Right cardiac atrium (tissue), 5 donors: ENCODE measurements at places on chromosomes 16 and 17.

DNA sequence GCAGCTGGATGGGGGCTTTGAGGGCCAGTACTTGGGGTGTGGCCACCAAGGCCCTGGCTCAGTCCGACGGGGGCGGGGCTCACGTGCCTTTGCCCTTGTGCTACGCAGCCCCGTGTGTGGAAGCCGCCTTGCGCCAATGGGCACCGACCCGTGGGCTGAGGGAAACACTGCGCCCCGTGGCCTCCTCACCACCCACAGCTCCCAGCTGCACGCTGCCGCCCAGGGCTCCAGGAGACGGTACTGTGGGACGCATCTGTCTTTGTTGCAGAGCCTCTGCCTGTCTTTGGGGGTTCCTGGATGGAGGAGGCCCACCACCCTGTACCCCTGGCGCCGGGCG is 7.6 kb downstream of the CDH15 start:
- DNase-seq: no peak

DNA sequence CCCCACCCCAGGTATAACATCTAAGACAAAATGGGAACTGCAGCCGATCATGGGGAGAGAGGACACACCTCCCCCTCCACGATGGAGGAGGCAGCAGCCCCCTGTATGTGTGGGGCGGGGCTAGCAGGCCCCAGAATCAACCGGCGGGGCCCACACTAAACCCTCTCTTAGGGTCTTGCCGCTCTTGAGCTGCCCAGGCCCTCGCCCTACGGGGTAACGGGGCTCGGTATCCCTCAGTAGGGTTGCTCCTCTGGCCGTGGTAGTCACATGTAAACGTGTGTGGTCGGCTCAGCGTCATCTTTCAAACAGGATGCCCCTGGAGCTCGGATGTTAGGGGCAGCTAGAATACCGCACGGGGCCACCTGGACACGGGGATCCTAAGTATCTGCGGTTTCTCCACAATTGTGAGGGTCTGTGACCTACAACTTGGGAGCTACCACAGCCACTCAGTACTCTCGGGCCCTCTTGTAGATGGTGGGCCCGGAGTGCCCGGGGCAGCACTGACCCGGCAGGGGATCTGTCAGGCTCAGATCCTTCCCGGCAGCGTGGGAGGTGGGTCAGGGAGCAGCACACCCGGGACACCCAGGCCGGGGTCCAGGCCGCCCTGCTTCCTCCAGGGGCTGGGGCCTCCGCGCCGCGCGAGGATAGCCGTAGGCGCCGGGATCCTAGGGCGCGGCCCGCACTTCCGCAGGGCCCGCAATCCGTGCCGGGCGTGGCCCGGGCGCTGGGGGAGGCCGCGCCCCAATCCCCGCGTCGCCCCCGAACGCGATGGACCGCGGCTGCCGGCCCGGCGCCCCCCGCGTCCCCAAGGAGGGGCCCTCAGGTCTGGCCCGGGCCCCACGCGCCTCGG is 781 bp downstream of the ARHGDIA start:
- DNase-seq: peak; percentile 83

DNA sequence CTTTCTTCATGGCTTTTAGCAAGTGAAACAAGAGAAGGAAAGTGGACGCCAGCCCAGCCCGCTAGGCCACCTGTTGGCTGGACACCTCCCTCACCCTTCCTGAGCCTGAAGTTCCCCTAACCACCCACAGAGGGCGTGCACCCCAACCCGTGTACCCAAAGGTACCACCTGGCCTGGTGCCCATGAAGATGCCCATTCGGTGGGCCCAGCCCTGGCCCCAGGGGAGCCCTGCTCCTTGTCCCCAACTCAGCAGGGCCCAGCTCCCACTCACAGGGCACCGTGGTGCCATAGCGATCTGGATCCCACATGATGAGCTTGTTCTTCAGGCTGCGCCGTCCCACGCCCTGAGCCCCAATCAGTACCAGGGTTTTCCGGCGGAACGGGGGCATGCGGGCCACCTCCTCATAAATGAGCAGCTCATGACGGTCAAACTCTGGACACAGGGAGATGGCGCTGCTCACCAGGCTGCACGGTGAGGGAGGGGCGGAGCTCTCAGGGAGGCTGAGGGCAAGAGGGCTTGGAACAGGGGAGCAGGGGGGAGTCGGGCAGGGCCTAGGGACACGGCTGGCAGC is 26.8 kb downstream of the MPP2 start:
- DNase-seq: peak; percentile 70

DNA sequence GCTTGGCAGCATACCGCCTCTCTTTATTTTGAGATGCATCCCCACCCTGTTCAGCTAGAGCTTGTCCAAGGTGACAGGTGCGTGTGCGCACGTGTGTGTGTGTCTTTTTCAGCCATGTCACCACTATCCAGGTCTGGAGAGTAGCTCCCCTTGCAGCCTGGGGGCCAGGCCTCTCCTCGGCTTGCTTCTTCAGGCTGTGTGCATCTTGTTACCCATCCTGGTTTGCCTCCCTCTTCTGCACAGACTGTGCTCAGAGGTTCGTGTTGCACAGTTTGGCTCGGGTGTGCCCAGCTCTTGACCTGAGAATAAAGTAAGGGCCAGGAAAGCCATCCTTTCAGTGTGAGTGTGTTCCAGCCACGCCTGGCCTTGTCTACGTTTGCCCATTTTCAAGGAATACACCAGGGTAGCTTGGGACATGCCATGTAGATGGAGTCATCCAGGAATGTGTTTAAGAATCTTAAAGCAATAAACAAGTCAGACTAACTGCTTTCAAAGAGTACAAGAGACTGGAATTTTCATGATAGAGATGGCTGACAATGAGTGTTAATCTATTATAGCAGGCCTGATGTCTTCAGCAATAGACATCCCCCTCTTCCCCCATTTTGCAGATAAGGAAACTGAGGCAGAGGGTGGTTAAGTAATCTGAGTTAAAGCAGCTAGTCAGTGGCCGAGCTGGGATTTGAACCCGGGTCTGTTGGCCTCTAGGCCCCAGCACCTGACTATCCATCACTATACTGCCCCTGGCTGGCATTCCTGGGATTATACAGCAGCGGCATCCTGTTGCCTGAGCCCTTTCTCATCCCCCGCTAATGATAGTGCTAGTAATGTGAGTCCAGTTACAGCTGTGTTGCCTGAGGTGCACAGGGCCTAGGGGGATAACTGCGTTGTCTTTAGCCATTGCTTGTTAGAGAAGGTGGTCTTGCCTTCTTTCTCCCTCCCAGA is 77.9 kb downstream of the KSR1 start:
- DNase-seq: no peak

- DNase-seq: no peak
Observed at GRCh38 chr17:65231662-65232335, 94.6 kb downstream of the RGS9 start.

- DNase-seq: no peak
Observed at GRCh38 chr17:10661437-10661836, 4.3 kb upstream of the MYH3 start.

DNA sequence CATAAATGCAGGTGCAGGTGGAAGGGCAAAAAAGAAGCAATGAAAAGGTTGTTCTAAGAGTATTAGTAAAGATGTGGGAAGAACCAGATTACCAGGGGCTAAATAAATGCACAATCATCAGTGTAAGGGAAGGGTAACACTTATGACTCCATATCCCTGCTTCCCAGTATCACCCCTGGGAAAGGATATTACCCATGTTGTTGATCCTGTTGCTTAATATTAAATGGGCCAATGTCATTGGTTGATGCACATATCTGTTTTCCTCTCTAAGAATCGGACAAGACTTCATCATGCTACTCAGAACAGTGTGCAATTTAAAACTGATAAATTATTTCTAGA is 34.7 kb upstream of the ABCA6 start:
- no peak for DNase-seq

- no peak for DNase-seq
Observed at GRCh38 chr17:77359236-77359635, 218.5 kb downstream of the SEC14L1 start.

DNA sequence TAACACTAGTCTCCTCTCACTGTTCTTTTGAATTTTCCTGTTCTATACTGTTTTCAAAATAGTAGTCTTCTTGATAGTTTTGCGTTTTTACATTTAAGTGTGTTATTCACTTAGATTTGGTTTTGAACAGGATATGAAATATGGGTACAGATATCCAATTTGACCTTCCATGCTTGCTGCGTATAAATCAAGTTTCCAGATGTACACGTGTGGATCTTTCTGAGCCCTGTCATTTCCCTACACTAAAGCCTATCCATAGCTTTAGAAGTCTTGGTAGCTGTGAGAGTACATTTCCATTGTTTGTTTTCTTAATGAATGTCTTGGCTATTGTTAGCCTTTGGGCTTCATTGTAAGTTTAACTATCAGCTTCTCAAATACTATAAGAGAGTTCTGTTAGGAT is 20.4 kb downstream of the CYLD start:
- no peak for DNase-seq

DNA sequence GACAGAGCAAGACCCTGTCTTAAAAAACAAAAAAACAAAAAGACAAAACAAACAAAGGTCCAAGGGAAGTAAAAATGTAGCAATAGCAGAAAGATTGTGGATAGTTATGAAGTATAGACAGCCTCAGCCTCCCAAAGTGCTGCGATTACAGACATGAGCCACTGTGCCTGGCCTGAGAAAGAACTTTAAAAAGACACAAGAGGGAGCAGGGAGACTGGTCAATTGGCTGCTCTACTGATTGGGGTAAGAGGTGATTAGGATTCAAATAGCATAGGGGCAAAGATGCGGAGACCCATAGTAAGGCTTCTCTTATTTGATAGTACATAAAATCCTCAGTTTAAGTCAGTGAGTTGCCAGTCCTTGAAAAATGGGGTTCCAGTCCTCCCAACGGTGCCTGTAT is 518.2 kb upstream of the GOT2 start:
- no peak for DNase-seq

DNA sequence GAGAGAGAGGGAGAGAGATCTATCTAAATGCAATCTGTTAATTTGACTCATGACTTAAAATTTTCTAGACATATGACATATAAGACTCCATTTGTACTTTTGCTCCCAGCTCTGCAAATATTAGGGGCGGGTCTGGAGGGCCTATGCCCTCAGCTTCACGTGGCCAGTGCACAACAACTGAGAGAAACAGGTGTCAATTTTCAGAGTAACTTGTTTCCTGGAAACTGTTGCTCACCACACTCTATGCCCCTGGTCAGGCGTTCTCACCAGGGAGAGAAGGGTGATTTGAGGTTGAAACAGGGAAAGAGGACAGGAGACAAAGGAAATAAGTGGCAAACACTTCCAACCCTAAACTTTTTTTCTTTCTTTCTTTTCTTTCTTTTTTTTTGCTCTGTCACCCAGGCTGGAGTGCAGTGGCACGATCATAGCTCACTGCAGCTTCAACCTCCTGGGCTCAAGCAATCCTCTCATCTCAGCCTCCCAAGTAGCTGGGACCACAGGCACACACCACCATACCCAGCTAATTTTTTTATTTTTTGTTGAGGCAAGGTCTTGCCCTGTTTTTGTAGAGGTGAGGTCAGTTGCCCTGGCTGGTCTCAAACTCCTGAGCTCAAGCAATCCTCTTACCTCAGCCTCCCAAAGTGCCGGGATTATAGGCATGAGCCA is 270.0 kb downstream of the SLC39A11 start:
- no peak for DNase-seq

DNA sequence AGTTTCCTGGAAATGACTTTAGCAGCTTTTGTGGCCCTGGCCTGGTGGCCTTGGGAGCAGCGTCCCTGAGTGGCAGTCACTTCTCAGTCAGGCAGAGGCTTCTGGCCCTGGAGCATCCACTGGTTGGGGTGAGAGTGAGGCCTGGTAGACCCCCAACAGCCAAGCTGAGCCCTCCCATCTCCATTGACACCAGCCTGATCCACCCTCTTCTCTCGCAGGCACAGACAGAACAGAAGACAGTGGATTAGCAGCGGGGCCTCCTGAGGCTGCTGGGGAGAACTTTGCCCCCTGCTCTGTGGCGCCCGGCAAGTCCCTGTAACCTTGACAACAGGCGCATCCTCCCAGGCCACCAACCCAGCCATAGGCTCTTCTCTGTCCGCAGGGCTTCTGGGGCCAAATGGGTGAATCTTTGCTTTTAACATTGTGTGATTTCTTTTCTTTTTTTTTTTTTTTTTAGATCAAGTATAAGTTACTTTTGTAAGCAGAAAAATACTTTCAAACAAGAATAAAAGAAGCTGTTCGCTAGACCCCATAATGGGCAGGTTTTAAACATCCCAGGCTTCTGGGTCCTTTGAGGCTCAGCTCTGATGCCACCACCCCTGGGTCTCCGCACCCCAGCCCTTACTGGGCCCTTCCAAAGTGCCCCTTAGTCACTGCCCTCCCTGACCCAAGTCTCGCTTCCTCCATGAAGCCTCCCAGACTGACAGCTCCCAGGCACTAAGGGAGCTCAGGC is 12.7 kb upstream of the FLYWCH1 start:
- DNase-seq: no peak

- DNase-seq: peak; percentile 26
Observed at GRCh38 chr17:57009737-57010445, 32.0 kb downstream of the SCPEP1 start.

GRCh38 chr17:62091804-62092203 is 26.7 kb upstream of the MED13 start:
- DNase-seq: no peak

GRCh38 chr16:787978-788398 is at the start of gene RPUSD1:
TSS of gene RPUSD1 (minus strand) at chr16:788381. CDS start at chr16:787737, 644 bp downstream.
- peak; percentile 62 for DNase-seq

DNA sequence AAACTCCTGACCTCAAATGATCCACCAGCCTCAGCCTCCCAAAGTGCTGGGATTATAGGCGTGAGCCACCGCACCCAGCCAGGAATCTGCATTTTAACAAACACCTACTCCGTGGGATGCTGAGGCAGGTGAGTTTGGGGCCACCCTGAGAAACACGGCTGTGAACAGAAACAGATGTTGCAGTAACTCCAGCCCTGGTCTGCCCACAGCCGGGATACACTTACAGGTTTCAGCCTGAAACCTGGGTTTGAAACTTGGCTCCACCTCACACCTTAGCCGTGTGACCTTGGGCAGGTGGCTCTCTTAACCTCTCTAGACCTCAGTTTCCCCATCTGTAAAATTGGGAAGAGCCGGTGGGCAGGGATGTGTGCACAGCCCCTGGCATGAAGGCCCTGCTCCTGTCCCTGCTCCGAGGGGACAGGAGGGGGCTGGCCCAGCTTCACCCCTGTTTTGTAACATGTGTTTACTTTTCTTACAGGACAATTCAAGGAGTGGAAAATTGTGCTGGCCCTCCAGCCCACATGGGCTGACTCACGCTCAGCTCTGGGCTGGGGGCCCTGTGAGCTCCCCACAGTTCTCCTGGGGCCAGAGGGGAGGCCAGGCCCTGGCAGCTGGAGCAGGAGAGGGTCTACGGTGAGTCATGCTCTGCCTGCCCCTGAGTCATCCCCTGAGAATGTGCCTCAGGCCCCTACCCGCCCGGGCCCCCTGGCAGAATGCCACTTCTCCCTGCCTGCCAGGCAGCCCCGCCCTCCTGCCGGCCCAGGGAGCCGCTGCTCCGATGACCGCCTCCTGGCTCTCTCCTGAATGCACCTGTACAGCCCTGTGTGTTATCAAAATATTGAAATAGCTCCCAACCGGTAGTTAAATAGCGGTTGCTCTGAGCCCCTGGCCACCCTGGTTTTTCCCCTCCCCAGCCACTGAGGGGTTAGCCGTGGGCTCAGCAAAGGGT is 7.7 kb upstream of the PPL start:
- peak; percentile 95 for DNase-seq

- DNase-seq: no peak
Observed at GRCh38 chr16:66032841-66033240, 333.6 kb upstream of the CDH5 start.

GRCh38 chr16:71264299-71264698 is 24.9 kb downstream of the CMTR2 start:
- DNase-seq: no peak

- no peak for DNase-seq
Observed at GRCh38 chr17:32944248-32945020, 16.5 kb downstream of the TMEM98 start.

- DNase-seq: no peak
Observed at GRCh38 chr17:11130367-11130766, 110.6 kb upstream of the SHISA6 start.

GRCh38 chr16:87317750-87318644 is 805 bp upstream of the C16orf95 start:
- DNase-seq: peak; percentile 81
